ENCODE measurements at places on chromosomes 2 and 18.

- no peak for DNase-seq
These were observed 169.4 kb downstream of the PLCL1 start for GRCh38 chr2:197973772-197974171.

DNA sequence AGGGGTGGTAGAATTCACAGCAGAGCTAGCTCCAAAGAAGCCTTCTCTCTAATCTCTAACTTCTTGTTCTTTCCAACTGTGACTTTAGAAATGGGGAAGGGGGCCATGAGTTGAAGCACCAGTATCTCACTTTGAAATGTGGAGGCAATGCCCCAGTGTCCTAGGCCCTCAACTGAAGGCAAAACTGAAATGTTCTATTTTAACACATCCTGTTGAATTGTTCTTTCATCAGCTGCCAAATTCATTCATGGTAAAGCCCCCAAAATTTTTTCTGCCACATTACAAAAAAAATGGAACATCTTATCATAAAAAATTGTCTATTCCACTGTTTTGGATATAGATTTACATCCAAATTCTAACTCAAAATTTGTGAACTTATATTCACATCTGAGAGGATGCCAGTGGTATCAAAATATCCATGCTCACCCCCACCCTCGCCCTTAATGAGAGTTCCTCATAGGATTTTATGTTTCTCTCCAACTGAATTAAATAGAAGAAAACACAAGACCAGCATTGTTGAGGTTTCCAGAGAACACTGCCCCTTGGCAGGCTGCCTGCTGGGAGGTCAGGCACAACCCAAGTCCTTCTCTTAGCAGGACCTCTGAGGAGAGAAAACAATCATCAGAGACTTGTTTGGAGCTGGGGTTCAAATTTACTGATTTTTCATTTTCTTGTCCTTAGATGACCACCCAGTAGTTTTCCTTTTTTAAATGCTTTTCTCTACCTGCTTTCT, 147.4 kb upstream of the PGAP1 start:
- DNase-seq = peak; percentile 90

DNA sequence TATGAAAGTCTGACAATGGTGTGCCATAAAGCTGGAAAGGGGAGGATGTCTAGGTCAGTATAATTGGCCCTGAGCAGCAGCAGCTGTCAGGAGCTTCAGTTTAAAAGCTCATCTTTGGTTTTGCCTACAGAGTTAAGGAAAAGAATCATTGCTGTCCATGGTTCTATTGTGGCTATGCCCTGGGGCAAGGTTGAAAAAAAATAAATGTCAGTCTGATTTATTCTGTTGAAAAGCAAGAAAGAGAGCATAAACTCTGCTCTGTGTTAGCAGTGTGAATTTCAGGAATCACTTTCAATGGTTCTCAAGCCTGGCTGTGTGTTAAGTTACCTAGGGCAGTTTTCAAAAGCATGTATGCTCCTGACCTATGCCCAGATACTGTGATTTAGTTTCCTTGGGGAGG, 446.7 kb downstream of the SETBP1 start:
- DNase-seq = no peak

GRCh38 chr2:240437861-240438809, 2.7 kb downstream of the GPC1 start:
- DNase-seq = peak; percentile 93

- no peak for DNase-seq
These were observed 22.7 kb downstream of the HK2 start for GRCh38 chr2:74856599-74856998.

All from head of caudate nucleus (tissue), 42 donors.